ENCODE measurements at places on chromosomes 12 and 14.

GRCh38 chr12:56224954-56225353 lies 812 bp downstream of the NABP2 start:
- no peak for DNase-seq

DNA sequence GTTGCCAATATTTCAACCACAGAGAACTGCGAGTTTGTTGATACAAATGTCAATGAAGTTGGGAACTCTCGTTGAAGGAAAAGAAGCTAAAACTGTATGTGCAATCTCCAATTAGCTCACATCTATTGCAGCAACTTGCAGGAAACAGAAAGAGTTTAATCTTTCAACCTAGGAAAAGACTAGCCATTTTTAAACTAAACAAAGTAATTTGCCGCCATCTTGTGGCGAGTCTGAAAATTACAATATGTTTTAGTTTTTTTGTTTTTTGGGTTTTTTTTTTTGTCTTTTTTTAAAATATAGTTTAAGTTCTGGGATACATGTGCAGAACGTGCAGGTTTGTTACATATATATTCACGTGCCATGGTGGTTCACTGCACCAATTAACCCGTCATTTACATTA lies 131.2 kb upstream of the FOXG1 start:
- no peak for DNase-seq

DNA sequence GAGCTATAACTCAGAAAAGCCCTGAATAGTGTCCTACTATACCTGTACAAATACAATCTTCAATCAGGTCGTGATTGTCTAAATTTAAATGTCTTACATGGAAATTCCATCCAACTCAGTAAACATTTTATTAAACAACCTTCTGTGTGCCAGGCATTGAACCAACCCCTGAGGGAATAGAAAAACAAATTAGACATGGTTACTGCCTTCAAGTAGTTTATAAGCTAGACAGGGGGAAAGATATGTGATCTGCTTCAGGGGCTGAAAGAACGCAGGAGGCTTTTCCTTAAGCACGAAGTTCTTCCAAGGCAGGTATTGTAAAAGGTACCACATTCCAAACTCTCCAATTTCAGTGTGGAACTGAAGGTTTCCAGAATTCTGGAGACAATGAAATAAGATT lies 39.7 kb upstream of the STAB2 start:
- no peak for DNase-seq

- no peak for DNase-seq
These were observed 68.0 kb downstream of the RNF34 start for GRCh38 chr12:121467638-121468498.

DNA sequence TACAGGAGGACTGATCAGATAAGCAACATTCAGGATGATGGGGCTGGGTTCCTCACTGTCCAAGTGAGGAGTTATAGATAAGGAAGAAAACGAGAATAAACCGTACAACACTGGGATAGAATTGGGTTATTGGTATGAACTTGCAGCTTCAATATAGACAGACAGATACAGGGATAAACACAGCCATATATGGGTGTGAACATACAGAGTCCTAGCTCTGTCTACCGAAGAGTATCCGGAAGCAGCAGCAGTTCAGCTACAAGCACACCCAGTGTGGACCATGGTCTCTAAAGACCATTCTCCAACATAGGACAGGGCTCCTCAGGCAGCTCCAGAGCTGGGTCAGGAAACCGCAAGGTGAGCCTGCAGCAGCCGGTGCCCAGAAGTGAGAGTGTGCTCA lies 40.8 kb downstream of the CDC42BPB start:
- no peak for DNase-seq

- DNase-seq, result no peak
These were observed 63.0 kb downstream of the GALNT9 start for GRCh38 chr12:132266370-132266769.

DNA sequence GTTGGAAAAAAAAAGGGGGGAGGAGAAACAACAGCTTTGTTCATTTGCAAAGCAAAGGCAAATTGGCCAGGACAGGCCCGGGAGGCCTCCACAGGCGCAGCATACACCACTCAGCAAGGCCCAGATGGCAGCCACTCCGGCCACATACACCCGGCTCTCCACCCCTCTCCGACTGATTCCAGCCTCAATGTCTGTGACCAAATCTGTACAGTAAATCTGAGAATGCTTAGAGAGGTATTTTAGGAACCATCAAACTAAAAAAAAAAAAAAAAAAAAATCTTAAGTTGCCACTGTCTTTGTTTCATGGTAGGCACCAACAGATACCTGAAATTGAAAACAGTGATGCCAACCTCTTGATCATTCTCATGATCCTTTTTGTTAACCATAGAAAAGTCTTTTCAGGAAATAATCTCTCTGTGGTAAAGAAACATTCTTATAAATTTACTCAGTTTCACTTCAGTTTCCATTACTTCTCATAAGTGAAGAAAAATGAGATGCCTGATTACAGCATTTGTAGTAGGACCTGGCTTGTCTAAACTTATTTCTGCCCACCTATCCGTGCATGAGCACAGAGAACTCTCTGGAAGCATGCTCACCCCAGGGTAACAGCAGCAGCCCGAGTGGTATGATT lies 20.2 kb downstream of the VPS37B start:
- DNase-seq, result no peak

GRCh38 chr12:22625762-22626294 lies 857 bp downstream of the ETNK1 start:
- peak; percentile 29 for DNase-seq

GRCh38 chr14:48805315-48805714 lies 780.9 kb downstream of the RPS29 start:
- DNase-seq, result no peak

GRCh38 chr12:113297621-113298471 lies 37.1 kb downstream of the SLC8B1 start:
- DNase-seq, result no peak

GRCh38 chr12:57090490-57090889 lies 1.6 kb downstream of the NAB2 start:
- DNase-seq, result no peak

DNA sequence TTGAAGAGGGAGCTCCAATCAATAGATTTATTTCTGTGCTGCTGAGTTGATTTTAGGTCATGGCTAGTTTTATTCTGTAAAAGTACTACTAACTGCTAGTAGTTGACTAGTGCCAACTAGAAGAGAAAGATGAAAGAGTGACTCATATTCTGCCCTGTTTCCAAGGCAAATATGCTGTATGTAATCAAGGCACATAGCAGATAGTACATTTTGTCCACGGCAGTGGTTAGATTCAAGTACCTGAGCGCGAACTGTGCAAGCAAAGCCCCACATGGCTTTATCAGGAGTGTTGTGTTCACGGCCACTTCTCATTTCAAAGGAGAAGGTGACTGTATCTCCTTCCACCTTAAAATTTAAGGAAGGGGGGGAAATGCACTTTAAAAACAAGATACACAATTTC lies 126.8 kb downstream of the TRAFD1 start:
- no peak for DNase-seq

DNA sequence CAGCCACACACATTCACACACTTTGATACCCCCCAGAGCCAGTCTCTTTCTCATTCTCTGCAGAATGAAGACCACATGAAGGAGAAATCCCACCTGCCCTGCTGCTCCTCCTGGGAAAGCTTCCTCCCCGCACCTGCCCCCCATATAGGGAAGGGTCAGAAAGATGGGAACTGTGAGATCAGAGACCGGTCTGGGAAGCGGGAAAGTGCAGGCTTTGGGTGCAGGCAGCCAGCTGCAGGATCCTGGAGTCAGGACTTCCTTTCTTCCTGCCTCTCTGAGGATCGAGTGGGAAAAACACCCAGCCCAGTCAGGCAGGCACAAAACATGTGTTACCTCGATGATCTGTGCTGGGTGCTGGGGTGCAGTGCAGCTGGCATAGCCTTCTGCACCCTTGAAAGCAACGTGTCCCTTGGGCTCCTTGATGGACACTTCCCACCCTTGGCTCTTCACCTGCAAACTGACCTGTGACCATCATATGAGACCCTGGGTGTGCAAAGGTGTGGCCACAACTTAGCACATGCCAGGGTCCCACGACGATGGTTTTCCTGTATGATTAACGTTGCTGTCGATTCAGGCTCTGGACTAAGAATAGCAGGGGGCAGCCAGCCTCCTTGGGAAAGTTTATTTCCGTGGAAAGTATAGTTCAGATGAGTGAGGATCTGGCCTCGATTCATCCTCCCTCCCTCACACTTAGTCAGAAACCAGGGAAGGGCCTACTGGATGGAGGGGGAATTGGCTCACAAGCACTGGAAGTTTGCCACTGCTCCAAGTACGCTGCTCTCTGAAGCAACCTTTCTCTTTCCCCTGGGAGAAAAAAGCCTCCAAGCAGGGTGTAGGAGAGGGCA lies 105.4 kb upstream of the MED13L start:
- peak; percentile 95 for DNase-seq

- DNase-seq, result peak; percentile 90
These were observed 143.6 kb downstream of the PAWR start for GRCh38 chr12:79547044-79547734.

GRCh38 chr12:82758749-82759330 lies 72.1 kb downstream of the TMTC2 start:
- DNase-seq, result no peak

GRCh38 chr12:29497588-29497987 lies at the start of gene OVCH1:
Gene OVCH1, minus strand, starts transcription at chr12:29497686. Its CDS starts 0 bp downstream, at chr12:29497686.
- DNase-seq, result no peak

DNA sequence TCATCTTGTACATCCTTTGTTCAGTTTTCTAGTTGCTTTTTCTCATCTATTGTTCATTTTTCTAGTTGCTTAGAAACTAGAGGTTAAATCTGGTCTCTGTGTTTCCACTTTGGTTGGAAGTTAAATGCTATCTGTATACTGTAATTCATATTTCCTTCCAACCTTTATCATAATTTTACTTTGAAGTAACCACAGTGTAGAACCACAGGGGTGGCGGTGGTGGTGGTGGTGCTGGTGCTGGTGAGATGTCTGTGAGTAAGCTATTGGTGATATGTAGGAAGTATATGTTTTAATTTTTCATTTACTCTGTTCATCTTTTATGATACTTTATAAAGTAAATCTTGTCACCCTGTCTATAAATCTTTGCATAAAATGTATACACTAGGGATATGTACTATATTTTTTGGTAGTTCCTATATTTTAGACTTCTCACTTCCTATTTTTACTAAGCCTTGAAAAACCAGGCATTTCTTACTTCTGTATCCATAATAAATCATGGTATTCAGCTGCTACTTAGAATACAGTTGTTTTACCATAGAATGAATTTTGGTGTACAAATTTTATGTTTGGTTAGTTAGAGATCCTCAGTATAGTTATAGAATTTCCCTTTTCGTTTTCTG lies 31.9 kb downstream of the CCDC91 start:
- no peak for DNase-seq

DNA sequence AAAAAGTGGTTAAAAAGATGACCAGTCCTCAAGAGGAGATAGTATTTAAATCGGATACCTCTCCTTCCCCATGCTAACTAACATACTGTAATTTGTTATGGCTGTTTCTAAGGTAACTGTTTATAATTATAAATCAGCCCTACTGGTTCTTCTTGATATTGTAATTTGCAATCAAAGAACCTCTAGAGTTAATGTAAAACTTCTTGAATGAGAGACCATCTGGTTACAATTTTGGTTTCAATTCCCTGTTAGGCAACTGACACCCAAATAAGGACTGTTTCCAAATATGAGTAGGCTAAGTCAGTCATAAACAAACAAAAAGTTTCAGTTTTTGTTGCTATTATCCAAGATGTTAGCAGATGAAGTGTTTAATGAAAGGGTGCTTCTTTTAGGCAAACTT lies 120.2 kb upstream of the DNM1L start:
- DNase-seq, result no peak
